Iris pigment epithelial cell (primary cell): ENCODE measurements at places on chromosomes 3 and 15.

GRCh38 chr3:141686466-141687291 lies 51.4 kb upstream of the RNF7 start:
- DNase-seq = peak; percentile 58

DNA sequence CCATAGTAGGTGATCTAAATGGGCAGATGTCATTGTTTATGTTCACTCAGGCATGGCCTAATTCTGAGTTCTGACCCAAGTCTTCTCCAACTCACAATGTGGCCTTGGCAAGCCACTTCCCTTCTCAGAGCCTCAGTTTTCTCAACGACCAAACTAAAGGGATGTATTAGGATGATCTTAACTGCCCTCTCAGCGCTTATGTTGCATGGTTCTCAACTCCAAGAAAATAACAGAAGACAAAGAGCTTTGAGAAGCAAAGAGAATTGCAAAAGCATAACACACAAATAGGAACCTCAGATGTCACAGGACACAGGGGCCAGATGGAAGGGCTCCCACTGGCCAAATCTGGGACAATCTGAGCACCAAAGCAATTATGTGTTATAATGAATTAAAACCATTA lies 8.6 kb downstream of the RHCG start:
- no peak for DNase-seq

- DNase-seq = no peak
Measured at GRCh38 chr3:147354623-147355022, 51.7 kb downstream of the ZIC4 start.

DNA sequence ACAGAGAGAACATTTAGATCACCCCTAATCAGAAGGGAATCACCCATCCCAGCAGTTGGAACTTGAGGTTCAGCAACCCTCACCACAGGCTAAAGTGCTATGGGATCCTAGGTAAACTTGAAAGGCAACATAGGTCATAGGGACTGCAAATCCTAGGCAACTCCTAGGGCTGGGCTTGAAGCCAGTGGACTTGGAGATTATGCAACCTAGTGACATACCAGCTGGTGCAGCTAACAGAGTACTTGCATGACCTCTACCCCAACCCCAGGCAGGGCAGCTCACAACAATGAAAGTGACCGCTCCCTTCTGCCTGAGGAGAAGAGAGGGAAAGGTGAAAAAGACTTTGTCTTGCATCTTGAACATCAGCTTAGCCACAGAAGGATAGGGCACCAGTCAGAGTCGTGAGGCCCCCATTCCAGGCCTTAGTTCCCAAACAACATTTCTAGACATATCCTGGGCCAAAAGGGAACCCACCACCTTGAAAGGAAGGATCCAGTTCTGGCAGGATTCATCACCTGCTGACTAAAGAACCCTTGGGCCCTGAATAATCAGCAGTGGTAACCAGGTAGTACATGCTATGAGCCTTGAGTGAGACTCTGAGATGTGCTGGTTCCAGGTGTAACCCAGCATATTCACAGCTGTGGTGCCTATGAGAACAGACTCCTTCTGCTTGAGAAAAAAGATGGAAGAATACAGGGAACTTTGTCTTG lies 37.6 kb upstream of the FBN1 start:
- DNase-seq = peak; percentile 88
